RKO (cell line): ENCODE measurements at places on chromosomes 5 and 9.

DNA sequence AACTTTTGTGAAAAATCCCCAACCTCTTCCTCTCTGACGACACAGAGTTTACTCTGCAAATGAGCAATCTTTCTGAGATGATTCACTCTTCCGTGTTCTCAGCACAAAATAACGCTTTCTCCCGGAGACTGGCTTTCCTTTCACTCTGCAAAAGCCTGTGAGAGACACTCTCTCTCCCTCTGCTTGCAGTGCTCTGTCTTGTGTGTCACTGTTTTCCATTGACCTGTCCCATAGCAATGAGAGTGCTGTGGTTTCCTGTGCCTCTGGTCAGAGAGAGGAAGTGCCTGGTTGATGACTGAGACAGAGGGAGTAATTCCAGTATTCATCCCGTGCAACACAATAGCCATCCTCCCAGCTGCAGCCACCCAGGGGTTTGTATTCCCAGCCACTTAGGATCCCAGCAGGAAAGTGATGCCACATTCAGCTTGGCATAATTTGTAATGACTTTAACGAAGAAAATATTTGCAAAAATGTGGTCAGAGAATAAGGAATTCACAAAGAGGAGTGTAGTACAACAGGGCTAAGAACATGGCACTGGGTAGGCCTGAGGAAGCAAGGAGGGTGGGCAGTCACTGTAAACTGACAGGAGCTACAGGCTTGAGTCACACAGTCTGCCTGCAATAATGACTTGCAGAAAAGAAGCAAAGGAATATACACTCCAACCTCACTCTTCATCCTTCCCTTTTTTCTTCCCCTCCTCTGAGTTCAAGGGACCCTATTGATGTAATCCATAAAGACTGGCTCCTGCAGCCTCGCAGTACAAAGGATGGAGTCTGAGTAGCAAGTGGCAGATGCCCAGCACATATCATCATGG lies 463.5 kb upstream of the RGMB start:
- DNase-seq: peak; percentile 100

DNA sequence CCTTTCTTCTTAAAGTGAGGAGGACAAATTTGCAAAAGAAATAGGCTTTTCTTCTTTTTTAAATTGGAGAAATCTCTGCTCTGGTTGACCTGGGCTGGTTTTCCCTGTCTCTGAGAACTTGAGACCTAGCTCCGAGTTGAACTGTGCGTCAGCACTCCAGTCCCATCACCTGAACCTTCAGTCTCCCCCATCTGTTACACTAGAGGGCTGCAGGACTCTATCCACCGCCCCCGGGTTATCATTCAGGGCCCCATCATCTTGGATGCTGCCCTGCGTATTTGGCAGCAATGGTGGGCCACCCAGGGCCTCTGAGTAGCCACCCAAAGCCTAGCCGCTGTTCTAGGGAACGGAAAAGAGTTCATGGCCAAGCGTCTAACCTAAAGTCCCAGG lies 2.5 kb downstream of the FOXE1 start:
- DNase-seq: no peak

GRCh38 chr5:7871653-7872052 lies 2.7 kb downstream of the MTRR start:
- peak; percentile 16 for DNase-seq

- DNase-seq: no peak
Measured at GRCh38 chr5:174448662-174449061, 275.7 kb upstream of the MSX2 start.

- no peak for DNase-seq
Measured at GRCh38 chr5:105392710-105393149, 1830.1 kb upstream of the NUDT12 start.

DNA sequence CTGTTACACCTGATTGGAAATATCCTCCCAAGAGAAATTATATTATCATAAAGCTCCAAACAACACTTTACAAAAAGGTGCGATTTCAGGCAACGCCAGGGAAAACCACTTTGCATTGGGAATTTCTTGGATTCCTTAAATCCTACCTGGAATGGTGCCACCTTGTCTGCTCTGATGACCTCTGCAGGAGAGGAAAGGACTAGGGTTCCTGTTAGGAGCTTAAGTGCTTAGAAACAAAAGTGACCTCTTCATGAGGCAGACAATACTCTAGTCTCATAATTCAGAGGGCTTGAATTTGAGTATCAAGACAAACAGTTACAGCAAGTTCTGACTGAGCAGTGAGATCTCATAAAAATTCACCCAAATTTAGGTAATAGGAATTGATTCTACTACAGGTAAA lies 33.9 kb upstream of the GLIS3 start:
- DNase-seq: no peak

DNA sequence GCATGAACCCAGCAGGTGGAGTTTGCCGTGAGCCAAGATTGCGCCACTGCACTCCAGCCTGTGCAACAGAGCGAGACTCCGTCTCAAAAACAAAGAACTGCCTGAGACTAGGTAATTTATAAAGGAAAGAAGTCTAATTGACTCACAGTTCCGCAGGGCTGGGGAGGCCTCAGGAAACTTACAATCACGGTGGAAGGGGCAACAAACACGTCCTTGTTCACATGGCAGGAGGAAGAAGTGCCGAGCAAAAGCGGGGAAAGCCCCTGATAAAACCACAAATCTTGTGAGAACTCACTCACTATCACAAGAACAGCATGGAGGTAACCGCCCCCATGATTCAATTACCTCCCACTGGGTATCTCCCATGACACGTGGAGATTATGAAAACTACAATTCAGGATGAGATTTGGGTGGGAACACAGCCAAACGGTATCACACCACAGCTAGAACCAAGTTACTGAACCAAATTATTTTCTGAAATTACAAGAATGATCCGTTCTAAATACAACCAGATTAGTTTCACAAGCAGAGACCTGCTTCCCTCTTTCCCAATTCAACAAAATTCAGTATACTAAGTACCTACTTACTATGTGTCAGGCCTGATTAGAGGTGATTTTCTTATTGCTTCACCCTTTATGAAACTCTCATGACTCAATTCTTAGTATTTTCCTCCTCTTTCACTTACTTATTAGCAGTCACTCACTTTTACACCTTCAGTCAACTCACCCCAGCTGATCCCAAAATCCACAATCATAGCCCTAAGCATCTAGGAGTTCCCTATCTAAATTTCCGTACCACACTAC lies 8.4 kb downstream of the UBTD2 start:
- DNase-seq: no peak

GRCh38 chr5:125323613-125324012 lies 577.2 kb upstream of the ZNF608 start:
- DNase-seq: no peak
